ENCODE measurements at places on chromosomes 13 and 19. TPM values are rescaled to one million over a fixed set of nuclear protein-coding genes. Genes with fewer than 3 reads are reported as not detected.

- no peak for DNase-seq
Measured at GRCh38 chr13:19952850-19953249, 5.7 kb upstream of the ZMYM2 start.

DNA sequence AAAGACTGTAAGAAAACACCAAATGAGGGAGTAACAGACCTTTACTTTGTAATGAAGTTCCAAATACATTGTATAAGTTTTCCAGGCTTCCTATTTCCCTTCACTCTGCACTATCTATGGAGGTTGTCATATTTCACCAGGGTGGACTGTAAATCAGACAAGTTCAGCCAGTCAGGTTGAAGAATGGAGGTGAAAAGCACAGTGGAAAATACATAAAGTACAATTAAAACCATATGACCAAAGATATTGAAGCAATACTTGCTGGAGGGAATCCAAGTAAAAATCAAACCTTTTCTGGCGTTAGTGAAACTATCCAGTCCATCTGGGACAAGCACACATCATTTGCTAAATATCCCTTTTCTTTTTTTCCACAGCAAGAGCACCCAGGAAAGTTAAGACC is 3.2 kb downstream of the LHFPL6 start:
- DNase-seq, result no peak

- no peak for DNase-seq
Measured at GRCh38 chr19:1482361-1483130, 3.5 kb upstream of the C19orf25 start.

DNA sequence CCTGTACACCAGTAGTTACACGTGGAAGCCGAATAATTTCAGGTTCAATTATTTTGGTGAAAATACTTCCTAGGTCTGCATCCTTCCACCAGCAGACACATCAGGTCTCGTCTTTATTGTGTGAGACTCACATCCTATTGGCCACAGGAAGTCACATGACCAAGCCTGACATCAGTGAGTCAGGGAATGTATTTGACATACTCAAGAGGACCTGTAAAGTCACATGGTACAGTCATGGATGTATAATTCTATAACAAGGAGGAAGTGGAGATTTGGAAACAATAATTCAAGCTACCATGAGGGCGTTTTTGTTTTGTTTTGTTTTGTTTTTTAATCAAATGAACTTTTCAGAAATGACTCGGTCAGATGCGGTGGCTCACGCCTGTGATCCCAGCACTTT is 9.3 kb upstream of the HIF3A start:
- DNase-seq, result no peak

- DNase-seq, result no peak
Measured at GRCh38 chr13:102277286-102277685, 124.6 kb downstream of the FGF14 start.

DNA sequence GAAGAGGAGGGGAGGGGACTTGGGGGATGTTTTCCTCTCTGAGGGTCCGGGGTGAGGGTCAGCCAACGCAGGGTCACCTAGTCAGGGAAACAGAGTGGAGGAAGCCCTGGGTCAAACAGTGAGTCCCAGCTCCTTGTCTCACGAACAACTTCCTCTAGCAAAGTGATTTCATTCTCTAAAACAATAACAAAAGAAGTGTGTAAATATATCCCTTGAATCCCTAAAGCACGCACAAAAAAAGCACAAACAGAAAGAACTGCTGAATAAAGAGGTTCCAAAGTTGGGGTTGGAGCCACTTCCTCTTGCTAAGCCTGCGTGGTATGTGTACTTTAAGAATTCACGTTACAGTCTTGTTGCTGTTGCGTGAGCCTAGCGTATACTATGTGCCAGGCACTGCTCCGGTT is 1.5 kb upstream of the C5AR2 start:
- no peak for DNase-seq

- DNase-seq, result no peak
Measured at GRCh38 chr19:7706955-7707456, 5.1 kb upstream of the FCER2 start.

GRCh38 chr13:110221406-110222117 is 85.4 kb downstream of the COL4A1 start:
- no peak for DNase-seq

DNA sequence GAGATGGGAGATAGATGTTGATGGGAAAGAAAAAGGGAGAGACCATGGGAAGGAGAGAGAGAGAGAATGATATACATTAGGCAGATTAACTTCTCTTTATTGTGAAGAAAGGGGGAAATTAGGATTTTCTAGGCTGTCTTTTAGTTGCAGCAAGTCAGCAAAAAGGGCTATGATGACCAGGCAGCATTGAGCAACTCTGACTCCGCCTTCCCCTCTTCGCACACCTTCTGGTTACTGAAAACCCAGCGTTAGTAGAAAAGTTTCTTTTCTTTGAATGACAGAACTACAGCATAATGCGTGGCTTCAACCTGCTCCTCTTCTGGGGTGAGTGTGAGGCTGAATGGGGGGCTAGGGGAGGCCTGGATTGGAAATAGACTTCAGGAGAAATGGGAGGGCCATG is at the start of gene ADGRE1:
TSS of gene ADGRE1 (plus strand) at position 264 of the 400 bp plus-strand sequence. CDS start at position 294, 30 bp downstream.
- DNase-seq, result no peak

DNA sequence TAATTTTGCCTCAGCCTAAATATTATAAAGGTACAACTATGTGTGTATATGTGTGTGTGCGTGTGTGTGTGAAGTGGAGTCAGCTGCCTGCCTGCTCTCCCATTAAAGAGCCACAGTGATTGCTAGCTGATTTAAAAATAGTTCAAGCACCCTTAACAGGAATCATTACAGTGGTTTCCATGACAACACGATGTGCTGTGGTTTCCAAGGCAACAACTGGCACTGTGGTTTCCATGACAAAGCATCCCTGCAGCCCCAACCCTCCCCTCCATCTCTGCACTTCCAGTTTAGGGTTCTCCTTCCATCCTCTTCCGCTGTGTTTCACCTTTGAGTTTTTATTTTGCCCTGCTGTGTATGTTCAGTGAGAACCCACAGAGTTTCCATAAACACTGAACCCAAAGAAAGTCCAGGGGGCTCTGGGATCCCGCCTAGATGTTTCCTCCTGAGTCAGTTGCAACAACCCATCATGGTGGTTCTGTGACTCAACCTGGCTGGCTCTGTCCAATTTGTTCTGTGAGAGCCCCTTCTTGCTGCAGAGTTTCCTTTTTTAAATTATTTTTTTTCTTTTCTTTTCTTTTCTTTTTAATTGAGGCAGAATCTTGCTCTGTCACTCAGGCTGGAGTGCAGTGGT is 7.1 kb upstream of the PNMA8A start:
- no peak for DNase-seq

GRCh38 chr13:103354171-103354570 is 288.0 kb upstream of the SLC10A2 start:
- no peak for DNase-seq

DNA sequence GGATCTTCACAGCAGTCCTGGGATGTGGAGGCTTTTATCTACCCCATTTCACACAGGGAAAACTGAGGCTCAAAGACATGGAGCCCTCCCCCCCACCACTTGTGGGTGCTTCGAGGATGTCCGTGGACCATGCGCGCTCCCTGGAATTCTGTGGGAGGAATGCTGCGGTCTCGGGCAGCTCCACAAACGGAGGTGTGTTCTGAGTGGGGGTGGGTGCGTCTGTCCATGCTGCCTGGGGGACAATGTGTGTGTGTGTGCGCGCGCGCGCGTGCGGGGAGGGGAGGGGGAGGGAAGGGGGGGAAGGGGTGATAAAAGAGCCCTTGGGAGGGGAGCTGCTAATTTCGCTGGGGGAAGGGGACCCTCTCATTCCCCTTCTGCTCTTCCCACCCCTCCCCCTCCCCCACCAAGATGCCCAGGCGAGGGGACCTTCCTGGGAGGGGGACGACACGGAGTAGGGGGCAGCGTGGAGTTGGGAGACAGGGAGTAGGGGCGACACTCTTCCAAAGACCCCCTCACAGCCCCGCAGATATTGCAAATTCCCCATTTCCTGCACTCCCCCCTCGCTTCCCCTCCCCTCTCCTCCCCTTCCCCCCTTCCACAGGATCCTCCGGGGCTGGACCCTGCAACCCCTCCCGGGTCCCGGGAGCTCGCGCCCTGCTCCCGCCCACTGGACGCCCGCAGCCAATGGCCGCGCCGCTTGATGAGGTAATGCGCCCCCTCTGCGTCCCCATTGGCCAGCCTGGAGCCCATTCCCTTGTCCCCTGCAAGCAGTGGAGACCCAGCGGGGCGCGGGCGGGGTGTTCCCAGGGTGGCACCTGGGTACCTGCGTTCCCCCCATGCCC is 18.9 kb upstream of the ZNRF4 start:
- no peak for DNase-seq

DNA sequence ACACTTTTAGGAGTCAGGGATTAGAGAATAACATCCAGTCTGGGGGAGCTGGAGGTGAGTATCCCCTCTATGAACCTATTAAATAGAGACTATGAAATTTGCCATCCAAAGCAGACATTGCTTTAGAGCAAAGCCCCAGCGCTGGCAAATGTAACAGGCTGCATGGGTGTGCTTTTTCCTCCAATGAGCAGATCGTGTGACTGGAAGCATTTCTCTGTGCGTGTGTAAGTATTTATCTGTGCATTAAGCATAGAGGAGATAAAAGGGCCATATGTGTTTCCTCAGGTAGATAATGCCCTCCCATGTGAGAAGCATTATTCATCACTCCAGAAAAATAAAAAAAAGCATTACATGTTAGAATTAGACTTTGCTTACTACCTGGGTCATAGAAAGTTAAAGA is 924 bp downstream of the TNFSF13B start:
- no peak for DNase-seq

The BSG gene
- total RNA-seq, result 308 TPM

The SHISA7 gene
- total RNA-seq, result not detected
